Stimulated activated CD4-positive, alpha-beta T cell treated with anti-CD3 and anti-CD28 coated beads, Interleukin-1b, Interleukin-23, amount 100 ng/mL, for 24 hours (primary cell): ENCODE measurements at places on chromosomes 2 and 18.
A peak's percentile ranks its signal among the peaks of the same experiment; 100 is the strongest.

- no peak for DNase-seq
Observed at GRCh38 chr2:206804326-206804725, 38.9 kb downstream of the FASTKD2 start.

DNA sequence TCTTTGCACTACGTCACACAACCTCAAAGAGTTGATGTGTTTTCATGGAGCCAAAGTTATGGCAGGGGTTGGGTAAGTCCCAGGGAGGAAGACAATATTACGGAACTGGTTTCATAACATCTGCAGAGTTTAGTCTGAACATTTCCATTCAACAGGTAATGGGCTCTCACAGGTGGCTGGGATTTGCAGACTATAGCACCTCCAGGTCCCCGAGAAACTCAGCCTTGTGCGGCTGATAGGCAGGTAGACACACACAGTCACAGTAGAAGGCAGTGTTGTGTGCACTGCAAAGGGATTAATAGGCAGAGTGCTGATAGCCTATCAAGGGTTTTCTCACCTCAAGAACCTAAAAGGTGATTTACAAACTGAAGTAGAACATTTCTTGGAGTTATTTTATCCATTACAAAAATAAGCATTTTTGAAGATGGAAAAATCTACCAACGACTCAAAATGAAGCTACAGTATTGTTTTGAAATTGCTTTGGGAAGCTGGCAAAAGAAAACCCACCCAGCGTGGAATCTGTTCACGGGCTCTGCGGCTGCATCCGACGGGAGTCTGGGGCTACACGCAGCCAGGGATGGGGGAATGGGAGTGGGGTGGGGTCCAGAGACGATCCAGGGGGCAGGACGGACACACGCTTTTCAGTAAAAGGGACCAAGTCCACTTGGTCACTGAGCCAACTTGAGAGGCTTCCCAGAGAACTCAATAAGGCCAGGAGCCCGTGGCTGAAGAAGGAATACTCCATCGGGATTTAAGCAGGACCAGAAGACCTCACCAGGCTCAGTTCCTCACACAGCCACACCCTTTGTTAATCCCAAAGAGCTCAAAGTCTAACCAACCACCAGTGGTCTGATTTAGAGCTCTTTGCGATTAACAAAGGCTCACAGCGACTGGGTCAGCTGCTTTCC, 82.9 kb downstream of the CHRNA1 start:
- DNase-seq = no peak

DNA sequence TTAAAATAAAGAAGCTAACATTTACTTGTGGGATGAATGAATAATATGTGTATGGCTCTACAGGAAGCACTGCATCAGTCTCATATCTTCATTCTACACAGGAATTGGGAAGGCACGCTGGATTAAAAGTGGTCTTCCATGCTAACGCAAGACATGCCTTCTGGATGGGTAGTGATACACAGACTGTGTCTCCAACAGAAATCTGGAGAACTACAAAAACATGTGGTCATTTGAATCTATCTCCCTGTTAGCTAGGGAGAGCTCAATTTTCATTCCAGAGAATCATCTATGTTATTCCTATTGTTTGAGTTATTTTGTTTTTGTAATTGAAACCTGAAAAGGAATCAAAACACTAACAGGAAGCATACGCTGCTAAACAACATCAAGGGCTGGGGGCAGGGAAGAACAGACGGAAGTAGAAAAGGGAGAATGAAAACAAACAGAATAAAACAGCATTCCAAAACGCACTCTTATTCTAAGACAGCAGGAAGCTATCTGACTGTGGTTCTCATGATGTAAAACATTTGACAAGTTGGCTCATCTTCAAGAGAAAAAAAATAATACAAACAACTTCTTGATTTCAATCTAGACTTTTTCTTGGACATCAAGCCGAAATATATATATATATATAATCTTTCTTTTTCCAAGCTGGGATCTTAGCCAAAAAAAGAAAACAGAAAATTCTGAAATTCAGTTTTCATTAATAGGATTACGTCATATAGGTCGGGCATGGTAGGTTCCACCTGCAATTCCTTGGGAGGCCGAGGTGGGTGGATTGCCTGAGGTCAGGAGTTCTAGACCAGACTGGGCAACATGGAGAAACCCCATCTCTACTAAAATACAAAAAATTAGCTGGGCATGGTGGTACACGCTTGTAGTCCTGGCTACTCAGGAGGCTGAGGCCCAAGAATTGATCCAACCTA, 31.5 kb upstream of the ASNSD1 start:
- DNase-seq = no peak

GRCh38 chr18:63382843-63383242, 15.8 kb upstream of the KDSR start:
- no peak for DNase-seq

DNA sequence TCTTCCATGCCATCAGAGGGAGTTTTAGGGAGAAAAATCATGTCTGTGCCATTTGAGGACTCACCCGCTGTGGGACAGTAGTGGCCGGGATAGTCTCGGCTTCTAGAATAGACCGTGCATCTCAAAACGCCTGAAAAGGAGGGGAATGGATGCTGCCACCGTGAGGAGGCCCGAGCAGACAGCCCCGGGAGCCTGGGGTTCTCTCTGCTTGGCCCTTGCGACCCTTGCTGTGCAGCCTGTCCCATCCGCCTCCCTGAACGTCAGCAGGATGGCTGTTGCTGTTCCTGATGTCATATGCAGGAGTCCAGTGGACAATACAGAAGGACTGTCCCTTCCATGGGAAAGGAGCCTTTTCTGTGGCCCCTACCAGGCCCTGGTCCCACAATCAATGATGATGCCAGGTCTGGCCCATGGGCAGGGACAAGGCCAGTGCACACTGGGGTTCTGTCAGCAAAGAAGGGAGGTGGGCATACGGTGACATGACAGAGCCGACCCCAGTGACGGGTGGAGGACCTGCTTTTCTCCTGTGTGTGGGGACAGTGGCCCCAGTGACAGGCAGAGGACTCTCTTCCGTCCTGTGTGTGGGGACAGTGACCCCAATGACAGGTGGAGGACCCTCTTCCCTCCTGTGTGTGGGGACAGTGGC, 58.8 kb downstream of the ACKR3 start:
- no peak for DNase-seq

DNA sequence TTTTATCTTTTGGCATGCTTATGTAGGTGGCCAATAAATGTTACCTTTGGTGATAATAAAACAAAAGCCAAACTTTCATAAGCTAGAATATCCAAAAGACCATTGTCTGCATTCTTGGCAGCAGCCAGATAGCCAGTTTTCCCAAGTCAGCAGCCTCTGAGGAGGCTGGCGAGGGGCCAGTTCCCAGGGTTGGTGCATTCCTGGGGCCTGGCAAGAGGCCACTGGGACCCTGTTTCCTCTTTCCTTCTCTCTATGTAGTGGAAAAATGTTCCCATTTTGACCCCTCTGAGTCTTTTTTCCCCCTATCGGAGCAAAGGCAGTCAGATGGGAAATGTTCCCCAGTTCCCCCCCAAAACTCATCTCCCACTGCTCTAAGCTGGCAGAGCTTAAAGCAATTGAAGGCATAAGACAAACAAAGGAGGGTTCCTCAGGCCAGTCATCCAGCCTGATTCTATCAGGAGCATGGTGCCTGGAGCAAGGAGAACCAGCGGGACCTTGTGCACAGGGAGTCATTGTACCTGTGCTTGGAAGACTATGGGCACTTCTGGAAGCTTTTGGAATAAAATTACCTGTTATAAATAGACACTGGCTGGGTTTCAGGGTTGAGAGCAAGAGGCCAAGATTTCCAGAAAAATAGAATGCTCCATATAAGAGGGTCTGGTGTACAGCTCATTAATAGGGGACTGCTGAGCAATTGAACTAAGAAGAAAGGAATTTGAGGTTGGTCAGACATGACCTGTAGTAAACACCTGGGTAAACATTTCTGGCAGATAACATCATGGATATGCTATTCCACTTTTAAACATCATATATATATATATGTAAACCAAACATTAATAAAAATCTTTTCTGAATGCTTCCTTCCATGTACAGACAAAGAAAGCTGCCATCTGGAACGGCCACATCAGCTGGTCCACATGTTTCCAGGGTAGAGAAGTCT, 63.4 kb downstream of the NCKAP5 start:
- DNase-seq = no peak

DNA sequence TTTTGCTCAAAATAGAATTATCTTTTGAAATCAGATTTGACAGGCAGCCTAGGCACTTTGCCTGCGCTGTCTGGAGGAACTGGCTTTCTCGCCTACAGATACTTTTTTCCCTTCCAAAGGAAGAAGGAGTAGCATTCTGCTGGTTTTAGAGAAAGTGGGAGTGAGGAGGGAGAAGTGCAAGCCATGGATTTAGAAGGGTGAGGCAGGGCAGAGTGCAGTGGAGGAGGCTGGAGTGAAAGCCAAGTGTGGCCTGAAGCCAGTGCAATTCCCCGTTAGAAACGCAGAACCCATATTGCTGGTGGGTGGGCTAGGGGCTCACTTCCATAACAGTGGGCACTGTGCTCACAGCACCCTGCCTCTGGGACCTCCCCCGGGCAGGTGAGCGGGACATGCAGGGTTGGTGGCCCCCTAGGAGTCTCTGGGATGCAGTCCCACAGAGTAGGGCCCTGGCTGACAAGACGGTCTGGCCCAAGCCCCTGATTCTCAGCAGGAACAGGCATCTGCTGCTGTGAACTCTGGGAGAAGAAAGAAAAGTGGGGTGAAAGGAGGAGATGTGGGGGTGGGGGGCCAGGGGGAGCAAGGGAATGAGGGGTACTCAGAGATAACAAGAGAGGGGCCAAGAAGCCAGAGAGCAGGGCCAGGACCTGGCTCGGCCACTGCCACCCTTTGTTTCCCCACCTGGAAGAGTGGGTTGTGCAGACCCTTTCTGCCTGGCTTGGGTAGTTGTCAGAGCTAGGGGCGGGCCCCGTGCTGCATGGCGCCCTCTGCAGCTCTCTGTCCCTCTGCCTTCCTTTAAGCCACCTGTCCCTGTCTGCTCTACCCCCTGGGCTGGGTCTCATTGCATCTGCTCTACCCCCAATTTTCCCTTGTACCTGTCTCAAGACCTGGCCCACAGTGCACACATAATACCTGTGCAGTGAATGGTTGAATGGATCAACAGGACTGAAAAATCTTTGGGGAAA, 273.5 kb upstream of the HS6ST1 start:
- DNase-seq = no peak

GRCh38 chr18:41025666-41026065, 929.4 kb upstream of the PIK3C3 start:
- DNase-seq = no peak

GRCh38 chr2:165610591-165611029, 141.1 kb downstream of the CSRNP3 start:
- DNase-seq = no peak

DNA sequence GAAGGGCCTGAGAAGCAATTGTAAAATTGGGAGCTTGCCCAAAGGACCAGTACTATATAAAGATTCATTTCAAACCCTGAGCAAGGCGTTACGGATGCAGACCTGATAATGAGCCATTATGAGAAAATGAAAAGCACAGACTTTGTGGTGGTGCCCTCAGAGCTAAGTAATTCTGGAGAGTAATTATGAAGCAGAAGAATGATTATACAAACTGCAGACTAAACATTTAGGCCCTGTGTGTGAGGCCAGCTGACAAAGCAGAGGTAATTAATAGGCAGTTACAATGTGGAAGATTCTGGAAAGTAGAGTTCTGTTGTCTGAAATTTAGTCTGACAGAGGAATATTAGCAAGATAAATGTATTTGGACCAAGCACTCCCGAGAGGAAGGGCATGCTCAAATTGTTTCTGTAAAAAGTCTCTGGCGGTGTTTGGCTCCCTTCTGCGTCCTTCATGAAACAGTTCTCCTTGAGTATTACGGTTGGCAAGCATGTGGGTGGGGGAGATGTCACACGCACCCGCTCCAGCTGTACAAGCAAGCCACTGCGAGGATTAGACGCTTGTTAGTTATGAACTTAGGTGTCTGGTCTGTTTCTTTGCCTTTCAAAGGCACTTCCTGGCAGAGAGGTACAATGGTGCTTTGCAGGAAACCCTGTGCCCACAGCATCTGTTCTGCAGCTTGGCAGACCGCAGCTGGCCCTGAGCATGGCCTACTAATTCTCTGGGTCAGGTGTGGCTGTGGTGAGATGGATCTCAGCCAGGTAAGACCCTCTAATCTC, 45.5 kb downstream of the CDC42EP3 start:
- peak; percentile 35 for DNase-seq

DNA sequence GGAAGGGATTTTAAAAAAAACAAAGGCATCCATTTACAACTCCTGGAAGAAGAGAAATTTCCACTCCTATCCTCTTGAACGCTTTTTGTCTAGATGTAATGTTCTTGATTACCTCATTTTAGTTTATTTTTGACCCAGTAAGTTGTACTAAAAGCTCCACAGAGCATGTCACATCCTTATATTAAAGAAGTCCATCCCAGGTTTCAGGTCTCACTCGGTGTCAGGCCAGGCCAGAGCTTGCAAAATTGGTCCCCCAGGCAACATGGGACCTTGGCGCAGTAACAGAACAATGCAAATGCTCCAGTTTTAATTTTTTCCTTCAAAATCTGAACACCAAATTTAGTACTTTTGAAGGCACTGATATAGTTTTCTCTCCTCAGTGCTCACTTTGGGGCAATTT, 218.4 kb upstream of the REV1 start:
- DNase-seq = no peak

DNA sequence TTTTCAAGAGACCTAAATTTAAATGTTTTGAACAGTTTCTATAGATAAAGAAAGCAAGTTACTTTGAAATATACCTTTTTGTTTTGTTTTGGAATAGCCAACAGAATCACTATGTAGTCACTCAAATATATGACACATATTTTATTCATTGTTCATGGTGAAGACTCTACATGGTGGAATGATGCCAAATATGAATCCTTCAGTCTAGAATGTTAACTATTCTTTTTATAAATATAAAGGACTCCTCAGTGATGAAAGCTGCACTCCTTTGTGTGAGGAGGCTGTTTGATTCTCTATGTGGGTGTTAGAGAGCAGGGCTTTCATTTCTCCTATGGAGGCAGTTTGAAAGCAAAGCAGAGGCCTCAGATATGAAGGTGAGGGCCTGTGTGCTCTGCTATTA, 396.4 kb upstream of the LRRTM1 start:
- DNase-seq = no peak

DNA sequence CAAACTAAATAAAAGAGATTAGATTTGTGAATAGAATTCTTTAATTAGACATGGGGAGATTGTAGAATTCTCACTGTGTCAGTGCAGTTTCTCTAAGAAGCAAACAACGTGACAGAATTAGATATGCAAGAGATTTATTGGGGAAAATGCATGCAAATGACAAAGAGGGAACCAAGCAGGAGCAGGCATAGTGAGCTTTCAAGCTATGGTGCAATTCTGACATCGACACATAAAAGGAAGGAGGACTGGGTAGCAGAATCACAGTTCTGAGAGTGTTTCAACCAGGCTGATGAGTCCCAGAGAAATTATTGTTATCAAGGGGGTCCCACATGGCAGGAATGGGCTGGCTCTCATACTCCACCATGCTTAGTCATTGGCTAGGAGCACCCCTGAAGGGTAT, 338.4 kb downstream of the FIGN start:
- no peak for DNase-seq

GRCh38 chr18:46031741-46032140, 40.3 kb downstream of the PSTPIP2 start:
- DNase-seq = no peak

DNA sequence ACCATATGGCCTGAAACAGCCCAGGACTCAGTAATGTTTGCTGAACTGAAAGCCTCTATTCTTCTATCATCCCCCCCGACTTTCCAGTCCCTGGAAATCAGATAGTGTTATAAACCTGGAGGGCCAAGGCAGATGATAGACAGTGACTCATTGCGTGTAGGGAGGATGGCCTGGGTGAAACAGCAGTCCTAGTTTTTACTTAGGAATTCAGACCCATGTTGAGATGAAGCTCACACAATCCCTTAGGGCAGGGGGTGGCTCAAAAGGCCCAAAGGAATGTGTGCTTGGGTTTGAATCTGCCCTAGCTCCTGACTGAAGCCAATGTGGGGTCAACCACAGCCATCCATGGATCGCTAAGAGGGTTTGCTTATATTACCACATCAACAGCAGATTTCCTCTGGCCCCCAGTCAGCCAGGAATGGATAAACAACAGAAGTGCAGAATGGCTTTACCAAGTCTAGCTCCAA, 43.9 kb upstream of the STPG4 start:
- no peak for DNase-seq
